ENCODE measurements at places on chromosomes 4 and X.

DNA sequence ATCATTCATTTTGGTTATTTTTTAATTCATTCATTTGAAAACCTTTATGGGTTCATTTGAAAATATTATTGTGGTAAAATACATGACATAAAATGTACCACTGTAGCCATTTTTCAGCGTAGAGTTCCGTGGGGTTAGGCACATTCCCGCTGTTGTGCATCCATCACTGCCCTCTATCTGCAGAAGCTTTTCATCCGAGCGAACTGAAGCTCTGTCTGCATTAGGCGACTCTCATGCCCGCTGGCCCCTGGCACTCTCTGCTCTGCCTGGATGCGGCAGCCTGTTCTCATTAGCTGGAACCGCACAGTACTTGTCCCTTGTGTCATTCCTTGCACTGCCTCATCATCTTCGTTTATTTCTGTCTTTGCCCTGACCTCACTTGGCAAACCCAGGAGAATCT lies 17.5 kb downstream of the CFAP99 start:
- no peak for DNase-seq

GRCh38 chr4:23889814-23890341 lies at the start of gene PPARGC1A:
TSS of gene PPARGC1A (minus strand) at chr4:23890047. CDS start at chr4:23889957, 90 bp downstream.
- DNase-seq: peak; percentile 7

DNA sequence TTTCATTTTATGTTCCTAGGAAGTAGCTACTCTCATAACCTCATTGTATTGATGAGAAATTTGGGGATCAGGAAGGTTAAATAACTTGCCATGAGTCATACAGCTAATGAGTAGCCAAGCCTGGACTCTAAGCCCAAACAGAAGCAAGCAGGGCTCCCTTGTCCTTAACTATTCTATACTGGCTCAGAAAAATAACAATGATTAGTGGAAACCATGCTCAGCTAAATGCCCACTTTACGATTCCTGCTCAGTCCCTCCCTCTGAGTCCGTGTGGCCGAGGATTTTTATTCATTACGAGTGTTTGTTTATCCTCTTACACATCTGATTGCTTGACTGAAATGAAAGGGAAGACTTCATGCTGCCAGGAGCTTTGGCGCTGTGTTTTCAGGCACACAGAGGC lies 100.9 kb downstream of the SLC34A2 start:
- DNase-seq: no peak

- DNase-seq: no peak
Observed at GRCh38 chr4:166092797-166093290, 219.8 kb downstream of the TLL1 start.

GRCh38 chr4:140359562-140360427 lies 13.7 kb upstream of the SCOC start:
- DNase-seq: peak; percentile 92

DNA sequence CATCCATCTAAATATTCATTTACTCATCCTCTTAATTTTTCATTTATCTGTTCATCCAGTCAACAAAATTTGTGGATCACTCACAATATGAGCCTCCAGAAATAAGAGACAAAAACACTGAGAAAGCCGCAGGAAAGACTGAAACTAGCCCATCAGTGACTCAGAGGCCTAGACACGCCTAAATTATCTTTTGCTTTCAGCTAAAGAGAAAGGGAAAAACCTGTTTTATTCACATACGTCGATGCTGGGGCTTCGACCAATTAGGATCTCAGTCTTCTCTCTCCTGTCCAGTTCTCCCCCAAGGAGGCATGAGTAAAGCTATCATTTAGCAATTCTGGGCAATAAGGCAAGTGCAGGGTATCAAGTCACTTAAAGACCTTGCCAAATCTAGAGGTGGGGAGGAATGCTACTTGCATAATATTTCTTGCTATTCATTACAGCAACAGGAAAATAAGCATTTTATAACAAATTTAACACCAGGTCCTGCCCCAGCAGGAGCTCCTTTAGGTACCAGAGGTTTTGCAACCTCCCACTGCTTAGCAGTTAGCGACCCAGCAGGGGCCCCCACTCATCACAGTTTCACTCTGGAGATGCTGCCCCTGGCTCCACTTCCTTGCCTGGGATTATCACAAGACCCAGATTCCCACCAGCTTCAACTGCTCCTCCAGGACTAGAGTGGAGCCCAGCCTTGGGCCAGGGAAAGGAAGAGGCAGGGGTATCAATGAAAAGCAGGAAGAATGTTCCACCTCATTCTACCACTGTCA lies 30.1 kb upstream of the TMEM154 start:
- peak; percentile 37 for DNase-seq

DNA sequence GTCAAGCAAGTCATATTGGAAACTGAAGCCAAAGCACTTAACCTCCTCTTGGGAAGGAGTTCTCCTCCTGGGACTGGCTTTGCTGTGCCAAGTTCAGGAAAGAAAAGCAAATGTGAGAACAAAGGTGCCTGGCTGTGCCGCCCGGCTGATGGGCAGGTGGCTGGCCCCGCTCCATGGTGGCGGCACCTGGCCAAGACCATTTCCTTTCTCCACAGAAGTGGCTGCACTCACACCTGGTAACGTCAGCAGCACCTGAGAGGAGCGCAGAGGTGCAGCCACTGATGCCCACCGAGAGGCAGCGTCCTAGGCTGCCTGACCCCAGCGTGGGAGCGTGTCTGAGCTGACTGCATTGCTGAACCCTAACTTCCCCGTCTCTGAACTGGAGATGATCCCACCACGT lies 54.3 kb downstream of the DCTD start:
- DNase-seq: no peak

DNA sequence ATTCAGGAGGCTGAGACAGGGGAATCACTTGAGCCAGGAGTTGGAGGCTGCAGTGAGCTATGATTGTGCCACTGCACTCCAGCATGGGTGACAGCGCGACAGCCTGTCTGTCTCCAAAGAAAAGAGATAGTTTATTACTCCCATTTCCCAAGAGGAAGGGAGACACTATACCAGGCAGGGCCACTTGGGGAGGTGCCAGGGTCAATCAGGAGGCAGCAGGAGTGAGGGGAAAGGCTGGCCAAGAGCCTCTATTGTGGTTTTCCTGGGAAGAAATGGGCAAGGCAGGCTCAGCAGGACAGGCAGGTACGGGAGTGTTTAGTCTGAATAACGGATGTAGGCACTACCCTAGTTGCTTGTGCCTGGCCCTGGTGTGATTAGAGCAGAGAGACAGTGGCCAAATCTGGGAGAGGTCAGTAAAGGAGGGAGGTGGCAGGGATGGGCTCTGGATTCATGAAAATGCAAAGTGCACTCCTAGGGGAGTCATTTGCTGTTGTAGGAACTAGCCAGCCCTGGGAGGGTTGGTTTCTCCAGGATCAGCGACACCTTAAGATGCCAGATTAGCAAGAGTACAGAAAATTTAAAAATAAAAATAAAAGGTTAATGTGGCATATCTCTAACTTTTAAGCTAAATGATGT lies 20.2 kb upstream of the CDKN2AIP start:
- DNase-seq: no peak

DNA sequence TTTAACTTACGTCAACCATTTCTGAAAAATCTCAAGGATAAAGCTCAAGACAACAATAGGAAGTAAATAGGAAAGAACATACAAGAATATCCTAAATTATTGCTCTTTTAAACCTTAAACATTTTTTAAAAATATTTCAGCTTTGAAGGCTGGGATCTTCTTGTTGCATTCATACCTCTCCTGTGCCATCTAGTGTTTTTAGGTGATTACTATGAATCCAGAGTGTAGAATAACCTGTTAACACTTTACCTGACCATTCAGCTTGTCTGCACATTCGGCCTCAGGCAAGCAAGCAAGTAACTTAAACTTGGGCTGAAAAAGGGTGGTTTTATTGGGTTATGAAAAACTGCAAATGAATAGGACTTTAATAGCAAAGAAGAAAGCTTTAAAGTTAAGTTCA lies 507.8 kb upstream of the INTU start:
- DNase-seq: peak; percentile 10

- DNase-seq: no peak
Observed at GRCh38 chr4:148934926-148935578, 492.8 kb upstream of the NR3C2 start.

DNA sequence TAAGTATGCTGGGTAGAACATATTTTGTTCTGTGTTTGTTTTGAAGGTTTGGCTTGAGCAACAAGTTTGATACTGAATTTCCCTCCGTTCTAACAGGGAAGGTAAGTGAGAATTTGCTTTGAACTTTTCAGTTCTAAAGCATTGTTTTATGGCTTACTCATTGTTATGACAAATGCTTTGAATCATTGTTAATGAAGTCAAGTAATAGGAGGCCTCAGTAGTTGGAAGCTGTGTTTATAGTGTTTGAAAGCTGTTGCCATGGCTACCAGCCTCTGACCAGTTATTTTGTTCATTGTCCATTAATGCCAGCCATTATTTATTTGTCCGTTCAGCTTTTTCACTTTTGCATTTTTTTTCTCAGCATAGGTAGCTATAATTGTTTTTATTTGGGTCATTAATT lies 14.4 kb downstream of the CHIC1 start:
- DNase-seq: no peak

DNA sequence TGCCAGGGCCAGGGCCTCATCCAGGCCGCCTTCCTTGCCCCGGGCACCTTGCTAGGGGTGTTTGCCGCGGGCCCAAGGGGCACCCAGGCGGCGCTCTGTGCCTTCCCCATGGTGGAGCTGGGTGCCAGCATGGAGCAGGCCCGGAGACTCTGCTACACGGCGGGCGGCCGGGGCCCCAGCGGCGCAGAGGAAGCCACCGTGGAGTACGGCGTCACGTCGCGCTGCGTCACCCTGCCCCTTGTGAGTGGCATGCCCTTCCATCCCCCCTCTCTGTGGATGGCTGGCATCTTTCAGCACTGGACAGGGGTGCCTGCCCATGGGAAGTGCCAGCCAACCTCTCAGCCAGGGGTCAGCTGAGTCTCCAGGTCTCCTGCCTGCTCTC lies 3.6 kb downstream of the PLXNB3 start:
- no peak for DNase-seq

DNA sequence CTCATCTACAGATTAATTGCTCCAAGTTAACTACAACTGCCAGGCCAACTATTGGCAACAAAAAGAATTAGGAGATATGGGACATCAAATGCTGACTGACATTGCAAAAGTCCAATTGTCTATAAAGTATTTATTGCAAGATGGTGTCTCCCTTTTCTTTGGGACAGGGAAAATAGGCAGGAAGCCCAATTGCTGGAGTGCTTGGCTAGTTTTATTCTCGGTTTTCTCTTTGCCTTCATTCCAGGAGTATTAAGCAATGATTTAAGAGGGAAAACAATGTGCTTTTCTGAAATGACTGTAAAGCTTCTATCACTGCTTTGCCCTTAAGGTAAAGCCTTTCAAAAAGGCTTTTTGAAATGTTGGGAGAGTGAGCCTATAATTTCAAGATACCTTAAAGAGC lies 62.8 kb upstream of the DIAPH2 start:
- DNase-seq: no peak

- no peak for DNase-seq
Observed at GRCh38 chr4:169342906-169343564, 72.3 kb upstream of the SH3RF1 start.

DNA sequence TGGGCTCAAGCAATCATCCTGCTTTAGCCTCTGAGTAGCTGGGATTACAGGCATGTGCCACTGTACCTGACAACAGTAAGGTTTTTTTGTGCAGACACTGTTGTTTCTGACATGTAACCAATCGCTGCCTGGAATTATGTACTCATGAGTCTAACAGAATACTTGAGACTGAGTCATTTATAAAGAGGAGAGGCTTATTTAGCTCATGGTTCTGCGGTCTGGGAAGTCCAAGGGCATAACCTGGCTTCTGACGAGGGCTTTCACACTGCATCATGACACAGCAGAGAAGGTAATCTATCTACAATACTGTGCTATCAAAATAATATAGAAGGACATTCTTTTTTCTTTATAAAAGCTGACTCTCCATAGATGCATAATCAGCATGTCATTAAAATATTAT lies 115.5 kb upstream of the STOX2 start:
- DNase-seq: no peak

- no peak for DNase-seq
Observed at GRCh38 chrX:40081679-40082068, 16.1 kb downstream of the BCOR start.

GRCh38 chr4:851701-852430 lies 25.9 kb upstream of the CPLX1 start:
- DNase-seq: no peak

DNA sequence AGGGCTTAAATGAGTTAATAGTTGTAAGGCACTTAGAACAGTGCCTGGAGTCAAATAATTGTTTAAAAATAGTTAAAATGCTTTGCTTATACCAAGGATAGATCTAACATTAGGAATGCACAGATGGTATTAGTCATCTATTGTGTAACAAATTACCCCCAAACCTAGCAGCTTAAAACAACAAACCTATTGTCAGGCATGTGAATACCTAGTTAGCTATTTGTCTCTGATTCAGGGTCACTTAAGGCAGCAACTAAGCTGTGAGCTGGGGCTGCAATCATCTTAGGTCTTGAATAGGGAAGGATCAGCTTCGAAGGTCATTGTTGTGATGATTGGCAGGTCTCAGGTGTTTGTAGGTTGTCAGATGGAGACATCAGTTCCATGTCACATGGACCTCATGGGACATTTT lies 42.4 kb upstream of the AGA start:
- DNase-seq: no peak

DNA sequence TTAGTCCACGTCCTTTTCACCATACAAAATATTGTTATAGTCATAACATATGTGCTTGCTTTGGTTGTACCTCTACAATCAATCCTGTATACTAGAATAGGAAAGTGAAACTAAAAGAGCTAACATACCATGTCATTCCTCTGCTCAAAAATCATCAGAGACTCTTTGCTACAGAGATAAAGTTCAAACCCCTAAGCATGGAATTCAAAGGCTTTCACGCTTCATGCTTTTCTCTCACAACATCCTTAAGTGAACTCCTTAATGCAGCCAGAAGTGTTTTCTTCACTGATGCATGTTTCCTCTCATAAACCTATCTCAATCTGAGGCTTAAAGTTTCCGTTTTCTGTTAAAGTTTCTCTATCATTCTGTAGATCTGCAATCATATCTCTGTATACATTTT lies 744.6 kb upstream of the IGFBP7 start:
- no peak for DNase-seq

DNA sequence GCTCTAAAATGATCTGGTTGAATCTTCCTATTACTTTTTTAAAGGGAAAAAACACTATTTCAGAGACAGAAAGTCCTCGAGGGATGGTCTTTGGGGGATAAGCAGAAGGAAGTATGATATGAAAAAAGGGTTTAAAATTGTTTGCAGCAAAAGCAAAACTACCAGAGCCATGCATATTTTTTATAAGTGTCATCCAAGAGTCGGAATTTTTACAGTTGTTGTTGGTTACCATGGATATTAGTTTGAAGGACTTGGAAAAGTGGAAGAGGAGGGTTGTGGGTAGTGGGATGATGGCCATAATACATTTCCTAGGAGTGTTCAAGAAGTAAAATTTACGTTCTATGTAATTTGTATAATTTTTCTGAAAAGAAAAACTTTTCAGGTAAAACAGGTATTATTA lies 134.4 kb downstream of the PCDH7 start:
- DNase-seq: no peak

DNA sequence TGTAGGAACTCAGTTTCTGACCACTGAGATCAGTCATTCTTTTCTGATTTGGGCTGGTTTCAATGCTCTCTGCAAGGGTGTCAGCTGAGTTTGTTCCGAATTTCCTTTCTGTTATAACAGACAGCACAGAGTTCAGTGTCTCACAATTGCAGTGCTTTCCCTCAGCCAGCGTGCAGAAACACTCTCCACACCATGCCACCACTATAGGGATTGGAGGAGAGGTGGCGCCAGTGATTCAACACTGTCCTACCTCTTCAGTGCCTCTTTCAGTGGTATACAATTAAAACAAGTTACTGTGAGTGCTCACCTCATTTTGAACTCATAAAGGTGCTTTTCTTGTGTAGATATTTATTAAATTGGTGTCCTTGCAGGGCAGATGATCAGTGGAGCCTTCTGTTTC lies 413.2 kb upstream of the CXorf51B start:
- DNase-seq: no peak

GRCh38 chr4:127631420-127631819 lies 1.3 kb upstream of the INTU start:
- peak; percentile 30 for DNase-seq

Measured in A673 (cell line).